ENCODE measurements at places on chromosomes 5 and 9. TPM values are rescaled to one million over a fixed set of nuclear protein-coding genes. Genes with fewer than 3 reads are reported as not detected.
A peak's percentile ranks its signal among the peaks of the same experiment; 100 is the strongest.

- no peak for DNase-seq
Observed at GRCh38 chr5:57824047-57824446, 341.4 kb upstream of the ACTBL2 start.

DNA sequence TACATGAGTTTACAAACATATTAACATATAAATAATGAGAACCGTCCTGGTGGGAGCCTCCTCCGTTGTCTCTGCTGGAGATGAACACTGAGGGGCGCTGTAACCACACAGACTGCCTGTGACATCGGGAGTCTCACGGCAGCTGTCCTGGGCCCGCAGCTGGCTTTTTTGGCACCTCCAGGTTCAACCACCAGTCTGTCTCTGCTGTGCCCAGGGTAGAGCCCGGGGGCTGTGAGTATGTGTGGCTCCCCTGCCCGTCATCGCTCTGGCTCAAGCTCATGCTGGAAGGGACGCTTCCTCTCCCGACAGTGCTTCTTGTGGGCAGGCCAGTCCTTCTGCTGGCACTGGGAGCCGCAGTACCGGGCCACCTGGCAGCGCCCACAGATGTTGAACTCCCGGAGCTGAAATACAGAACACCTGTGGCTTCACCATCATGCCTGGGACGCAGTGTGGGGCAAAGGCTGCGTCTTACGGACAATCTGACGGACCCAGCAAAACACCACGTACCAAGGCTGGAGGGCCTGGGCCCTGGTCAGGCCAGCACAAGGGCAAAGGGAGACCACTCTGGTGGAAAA is 3.6 kb upstream of the DPH7 start:
- DNase-seq = no peak

DNA sequence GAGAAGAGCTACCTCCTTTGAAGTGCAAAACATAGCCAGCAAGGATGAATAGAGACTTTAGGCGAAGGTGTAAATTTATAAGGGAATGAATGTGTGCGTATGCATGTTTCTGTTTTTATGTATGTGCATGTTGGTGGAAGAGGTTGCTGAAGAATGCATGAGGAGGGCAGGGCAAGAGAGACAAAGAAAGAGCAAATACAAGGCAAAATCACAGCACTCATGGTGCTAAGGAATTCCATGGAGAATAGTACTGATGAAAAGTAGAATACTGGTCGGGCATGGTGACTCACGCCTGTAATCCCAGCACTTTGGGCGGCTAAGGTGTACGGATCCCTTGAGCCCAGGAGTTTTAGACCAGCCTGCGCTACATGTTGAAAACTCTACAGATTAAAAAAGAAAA is 762.1 kb upstream of the PTPRD start:
- DNase-seq = no peak

DNA sequence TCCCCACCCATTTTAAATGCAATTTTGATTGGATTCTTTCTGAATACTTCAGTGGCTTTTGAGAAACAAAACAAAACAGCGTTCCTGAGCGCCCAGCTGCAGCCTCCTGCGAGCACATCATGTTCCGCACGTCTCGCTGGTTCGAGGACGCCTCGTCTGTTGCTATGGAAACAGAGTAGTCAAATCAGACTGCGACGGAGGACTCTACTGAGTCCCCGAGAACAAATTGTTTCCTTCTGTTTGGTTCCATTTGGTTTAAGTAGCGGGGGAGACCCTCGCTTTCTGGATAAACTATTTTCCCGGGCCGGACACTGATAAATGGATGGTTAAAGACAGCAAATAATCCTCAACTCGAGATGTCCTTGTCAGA is 69.0 kb downstream of the SLC28A3 start:
- DNase-seq = no peak

DNA sequence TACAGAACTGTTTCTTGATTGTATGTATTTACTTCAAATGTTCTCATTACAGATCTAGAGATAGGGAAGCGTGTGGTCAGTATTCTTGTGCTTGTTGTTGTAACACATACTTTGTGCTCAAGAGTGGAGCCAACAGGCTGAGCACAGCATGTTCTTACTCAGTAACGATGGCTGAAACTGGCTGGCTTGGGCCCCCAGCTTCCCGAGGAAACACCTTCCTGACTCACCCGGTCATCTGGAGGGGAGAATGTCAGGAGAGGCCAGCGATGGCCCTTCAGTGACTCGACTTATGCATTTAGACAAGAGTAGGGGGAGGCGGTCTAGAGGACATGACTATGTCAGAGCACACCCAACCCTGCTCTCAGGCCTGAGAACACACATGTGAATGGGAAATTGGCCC is 25.6 kb downstream of the ZNF474 start:
- peak; percentile 18 for DNase-seq

LECT2 gene
- not detected for total RNA-seq

DNA sequence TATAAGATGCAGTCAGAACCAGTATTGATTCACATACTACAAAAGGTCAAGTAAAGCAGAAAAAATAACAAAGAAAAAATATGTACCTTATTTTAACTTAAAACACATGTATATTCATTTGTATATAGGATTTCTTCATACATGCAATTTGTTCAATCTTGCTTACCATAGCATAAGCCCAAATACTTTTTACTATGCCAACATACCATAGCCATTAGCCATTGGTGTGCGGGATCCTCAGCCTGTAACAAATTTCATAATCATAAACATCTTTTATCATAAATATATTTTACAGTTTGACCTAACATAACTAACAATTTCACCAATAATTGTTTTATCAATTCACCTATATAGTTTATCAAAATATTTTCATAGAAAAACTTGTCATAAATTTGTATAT is 51.1 kb downstream of the MPDZ start:
- no peak for DNase-seq

Measured in MCF 10A (cell line).